ENCODE measurements at places on chromosomes 3 and 15.
A peak's percentile ranks its signal among the peaks of the same experiment; 100 is the strongest.

GRCh38 chr3:196590279-196590678, 21.8 kb downstream of the FBXO45 start:
- no peak for DNase-seq

DNA sequence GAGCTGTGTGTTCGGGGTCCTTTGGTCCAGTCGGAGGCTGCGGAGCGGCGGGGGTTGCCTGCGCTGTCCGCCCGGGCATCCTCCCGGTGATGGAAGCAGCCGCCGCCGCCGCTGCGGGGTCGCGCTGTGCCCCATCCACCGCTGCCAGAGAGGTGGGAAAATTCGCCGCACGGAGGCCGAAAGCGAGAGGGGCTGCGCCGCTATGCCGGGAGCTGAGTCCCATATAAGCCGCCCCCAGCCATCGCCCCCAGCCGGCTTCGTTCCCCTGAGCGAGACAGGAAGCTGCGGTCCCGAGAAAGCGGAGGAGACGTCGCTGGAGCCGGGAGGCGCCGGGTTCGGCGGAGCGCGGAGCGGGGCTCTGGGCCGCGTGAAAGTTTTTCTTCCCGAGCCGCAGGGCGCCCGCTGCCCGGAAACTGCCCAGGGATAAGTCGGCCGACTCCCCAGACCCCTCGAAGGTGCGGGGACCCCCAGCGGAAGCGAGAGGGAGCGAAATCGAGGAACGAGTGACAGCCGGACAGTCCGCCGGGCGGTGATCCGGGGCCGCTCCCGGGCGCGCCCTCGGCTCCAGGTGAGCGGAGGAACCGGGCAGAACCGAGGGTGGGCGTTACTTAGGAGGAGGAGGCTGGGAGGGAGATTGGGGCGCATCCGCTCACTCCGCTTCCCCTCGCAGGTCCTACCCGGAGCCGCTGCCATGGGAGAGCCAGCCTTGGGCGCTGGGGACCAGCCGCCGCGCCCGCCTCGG, 574 bp downstream of the CHST2 start:
- DNase-seq = peak; percentile 46

DNA sequence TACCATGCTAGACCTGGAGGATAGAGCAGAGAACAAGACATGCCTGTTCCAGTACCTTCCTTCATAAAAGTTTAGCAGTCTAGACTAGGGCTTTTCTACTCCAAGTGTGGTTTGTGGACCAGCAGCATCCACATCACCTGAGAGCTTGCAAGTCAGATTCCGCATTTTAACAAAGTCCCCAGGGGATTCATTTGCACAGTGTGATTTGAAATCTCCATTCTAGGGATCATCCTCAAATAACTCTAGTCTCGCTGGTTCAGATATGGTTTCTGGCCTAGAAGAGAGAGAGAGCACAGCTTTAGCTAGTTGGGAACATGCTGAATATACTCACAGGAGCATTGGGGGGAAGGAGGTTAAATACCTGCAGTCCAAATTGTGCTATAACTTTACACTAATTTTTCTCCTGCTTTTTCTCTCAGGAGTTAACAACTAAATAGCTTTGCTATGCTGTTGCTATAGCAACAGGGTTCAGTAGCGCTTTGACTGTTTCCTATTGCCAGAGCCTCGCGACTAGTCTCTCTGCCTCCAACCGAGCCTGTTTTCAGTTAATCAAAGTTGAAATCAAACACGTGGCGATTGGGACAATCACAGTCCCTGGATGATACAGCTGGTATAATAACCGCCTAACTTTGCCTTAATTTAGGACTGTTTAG, 64.0 kb upstream of the RASGRF1 start:
- DNase-seq = no peak

DNA sequence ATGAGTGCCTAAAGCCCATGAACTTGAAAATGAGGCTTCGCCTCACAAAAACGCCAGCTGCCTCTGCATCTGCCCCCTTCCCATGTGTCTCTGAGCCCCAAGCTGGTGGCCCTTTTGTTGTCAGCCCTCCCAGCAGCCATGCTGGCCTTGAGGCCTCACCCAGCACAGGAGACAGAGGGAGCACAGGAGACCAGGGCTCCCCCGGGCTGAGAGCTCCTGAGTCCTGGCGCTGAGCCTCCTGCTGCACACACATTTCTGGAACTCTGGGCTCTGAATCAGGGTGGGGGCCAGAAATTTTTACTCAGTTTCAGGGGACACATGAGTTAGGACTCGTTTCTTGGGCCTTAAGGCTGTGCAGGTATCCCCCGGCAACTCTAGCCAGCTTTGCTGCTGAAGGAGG, 56.4 kb upstream of the ACAD9 start:
- DNase-seq = no peak

- DNase-seq = no peak
Measured at GRCh38 chr15:73787621-73788020, 34.5 kb upstream of the INSYN1 start.

Measured in stimulated activated naive CD4-positive, alpha-beta T cell (primary cell).